Psoas muscle (tissue), 8 donors: ENCODE measurements at places on chromosomes 4 and X.

DNA sequence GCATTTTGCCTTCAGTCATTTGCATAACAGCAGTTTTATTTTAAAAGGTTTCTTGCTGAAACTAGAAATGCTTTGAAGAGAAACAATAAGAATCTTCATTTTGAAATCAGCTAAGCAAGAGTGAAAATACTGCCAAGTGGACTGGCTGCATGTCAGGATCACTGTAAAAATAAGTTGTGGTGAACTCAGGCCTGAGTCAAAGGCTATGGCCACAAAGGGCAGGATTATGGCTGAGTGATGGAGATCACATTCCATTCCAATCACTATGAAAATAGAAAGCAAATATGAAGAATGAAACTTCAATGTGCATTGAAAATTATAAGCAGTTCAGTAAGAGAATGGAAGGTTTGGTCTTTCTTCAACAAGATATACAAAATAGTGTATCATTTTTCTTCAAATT is 224.5 kb downstream of the PCDH18 start:
- H3K4me1 ChIP-seq = no peaks in the 10 kb centered on the region
- H3K4me3 ChIP-seq = no peak overlapping the region

GRCh38 chrX:51893931-51894696 is 691 bp downstream of the MAGED1 start:
- DNase-seq = no peak
- H3K4me3 ChIP-seq = peak overlapping the region; percentile 69
- no peaks in the 10 kb centered on the region for H3K4me1 ChIP-seq
- H3K27me3 ChIP-seq = no peaks in the 10 kb centered on the region

DNA sequence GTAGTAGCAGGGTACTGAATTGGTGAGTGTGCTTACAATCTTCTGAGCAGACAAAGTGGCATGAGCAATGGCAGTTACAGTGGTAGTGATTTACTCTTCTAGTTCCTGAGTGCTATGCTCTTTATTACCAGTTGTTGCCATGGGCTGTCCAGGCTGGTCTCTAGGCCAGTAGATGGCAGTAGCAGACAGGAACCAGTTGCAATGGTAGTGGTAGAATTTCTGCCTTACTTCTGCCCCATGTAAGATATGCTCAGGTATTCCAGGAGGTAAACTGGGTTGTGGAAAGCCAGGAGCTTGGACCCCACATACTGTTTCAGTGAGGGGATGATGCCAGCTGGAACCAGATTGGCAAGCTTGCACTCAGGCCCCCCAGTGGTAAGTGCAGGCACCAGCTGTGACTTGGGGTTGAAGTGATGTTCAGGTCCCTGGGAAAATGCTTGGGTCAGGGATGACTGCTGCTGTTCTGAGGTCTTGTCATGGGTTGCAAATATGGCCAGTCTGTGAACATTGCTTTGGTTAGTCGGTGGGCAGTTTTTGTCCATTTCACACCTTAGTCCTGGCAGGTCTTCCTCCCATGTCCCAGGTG is 63.0 kb upstream of the ZXDB start:
- H3K27ac ChIP-seq = no peak overlapping the region
- DNase-seq = no peak
- H3K4me3 ChIP-seq = no peak overlapping the region

GRCh38 chrX:152824841-152825374 is 5.6 kb downstream of the CETN2 start:
- no peaks in the 10 kb centered on the region for H3K4me1 ChIP-seq
- H3K36me3 ChIP-seq = peaks cover 13% of the 10 kb centered on the region
- no peaks in the 10 kb centered on the region for H3K27me3 ChIP-seq
- H3K27ac ChIP-seq = no peak overlapping the region
- DNase-seq = no peak

- DNase-seq = no peak
- no peak overlapping the region for H3K27ac ChIP-seq
- no peaks in the 10 kb centered on the region for H3K4me1 ChIP-seq
- no peak overlapping the region for H3K4me3 ChIP-seq
- H3K27me3 ChIP-seq = no peaks in the 10 kb centered on the region
Measured at GRCh38 chrX:56462389-56462788, 101.0 kb upstream of the UBQLN2 start.

DNA sequence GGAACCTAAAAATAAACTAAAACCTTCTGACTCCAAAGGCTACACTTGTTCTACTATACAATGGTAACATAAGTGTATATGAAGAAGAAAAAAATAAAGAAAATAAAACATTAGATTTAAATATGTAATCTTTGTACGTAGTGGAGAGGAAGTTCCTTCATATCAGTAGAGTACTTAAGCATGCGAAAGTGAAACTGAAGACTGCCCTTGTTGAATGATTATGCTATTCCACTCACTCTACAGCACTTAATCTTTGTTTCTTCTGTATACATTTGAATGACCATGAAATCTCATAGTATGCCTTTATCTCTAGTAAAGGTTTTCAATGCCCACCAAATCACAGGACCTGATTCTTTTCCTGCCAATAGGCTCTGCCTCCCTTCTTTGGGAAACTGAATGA is 78.9 kb downstream of the NDST3 start:
- no peaks in the 10 kb centered on the region for H3K36me3 ChIP-seq
- H3K4me3 ChIP-seq = no peak overlapping the region
- no peaks in the 10 kb centered on the region for H3K27me3 ChIP-seq
- no peak for DNase-seq

- no peak overlapping the region for H3K4me3 ChIP-seq
- no peak for DNase-seq
- H3K36me3 ChIP-seq = no peaks in the 10 kb centered on the region
- H3K27ac ChIP-seq = no peak overlapping the region
Measured at GRCh38 chrX:74505437-74505836, 84.1 kb downstream of the SLC16A2 start.

DNA sequence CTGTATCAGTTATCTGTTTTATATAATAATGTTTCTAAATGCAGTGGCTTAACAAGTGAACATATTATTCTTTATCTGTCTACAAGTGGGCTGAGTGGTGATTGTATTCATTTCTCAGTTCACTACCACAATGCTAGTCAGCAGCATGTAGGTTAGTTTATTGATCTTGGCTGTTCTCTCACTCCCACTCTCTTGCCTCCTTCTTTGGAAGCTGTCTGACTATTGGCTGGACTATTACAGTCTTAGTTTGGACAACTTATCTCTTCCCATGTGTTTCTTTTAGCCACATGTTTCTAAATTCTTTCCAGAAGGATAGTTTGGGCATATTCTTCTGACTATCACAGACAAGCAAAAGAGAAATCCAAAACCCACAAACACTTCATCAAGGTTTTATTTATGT is 459.5 kb upstream of the AGA start:
- H3K27me3 ChIP-seq = no peaks in the 10 kb centered on the region
- no peak overlapping the region for H3K27ac ChIP-seq
- no peak for DNase-seq
- H3K4me3 ChIP-seq = no peak overlapping the region
- no peaks in the 10 kb centered on the region for H3K36me3 ChIP-seq

GRCh38 chr4:140976768-140977167 is 156.5 kb downstream of the RNF150 start:
- DNase-seq = no peak
- no peaks in the 10 kb centered on the region for H3K36me3 ChIP-seq
- no peaks in the 10 kb centered on the region for H3K27me3 ChIP-seq
- H3K4me1 ChIP-seq = peaks cover 3% of the 10 kb centered on the region
- no peak overlapping the region for H3K27ac ChIP-seq

DNA sequence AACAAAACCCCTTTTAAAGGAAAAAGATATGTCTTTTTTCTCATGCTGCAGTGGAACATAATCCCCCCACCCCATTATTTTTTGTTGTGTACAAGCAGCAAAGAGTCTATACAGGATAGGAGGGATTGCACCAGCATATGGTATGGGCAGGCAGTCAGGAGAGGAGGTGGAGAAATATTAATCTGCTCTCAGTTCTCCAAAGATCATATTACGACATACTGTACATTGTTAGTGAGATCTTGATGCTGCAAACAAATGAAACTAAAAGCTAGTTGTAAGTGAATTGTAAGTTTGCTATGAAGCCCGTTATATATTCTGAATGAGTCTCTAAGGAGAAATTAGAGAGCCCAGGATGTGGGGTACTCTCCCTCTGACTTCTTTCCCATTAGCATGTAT is 75.3 kb downstream of the RAPGEF2 start:
- no peaks in the 10 kb centered on the region for H3K27me3 ChIP-seq
- no peaks in the 10 kb centered on the region for H3K36me3 ChIP-seq
- peaks cover 70% of the 10 kb centered on the region for H3K4me1 ChIP-seq
- H3K4me3 ChIP-seq = no peak overlapping the region
- no peak for DNase-seq

DNA sequence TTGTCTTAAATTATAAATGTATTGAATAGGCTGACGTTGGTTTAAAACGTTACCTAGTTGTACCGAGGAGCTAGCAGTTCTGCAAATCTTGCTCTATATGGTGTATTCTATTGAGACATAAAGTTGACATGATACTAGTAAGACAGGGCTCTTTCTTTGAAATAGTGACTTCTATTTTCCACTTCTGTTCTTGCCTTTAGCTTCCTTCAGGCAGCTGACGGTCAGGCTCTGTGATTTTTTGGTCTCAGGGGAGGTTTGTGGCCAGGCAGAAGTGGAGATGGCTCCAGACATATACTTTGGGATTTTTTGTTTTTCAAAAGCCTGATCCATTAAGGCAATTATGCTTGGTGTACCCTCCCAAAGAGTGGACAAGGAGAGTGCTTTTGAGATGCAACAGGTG is 95.2 kb downstream of the SLC34A2 start:
- H3K4me1 ChIP-seq = no peaks in the 10 kb centered on the region
- H3K27me3 ChIP-seq = no peaks in the 10 kb centered on the region
- no peaks in the 10 kb centered on the region for H3K36me3 ChIP-seq
- DNase-seq = no peak
- H3K4me3 ChIP-seq = no peak overlapping the region

- no peaks in the 10 kb centered on the region for H3K27me3 ChIP-seq
- H3K4me1 ChIP-seq = no peaks in the 10 kb centered on the region
Measured at GRCh38 chr4:91243132-91243531, 1060.6 kb upstream of the GRID2 start.
